ENCODE measurements at places on chromosomes 5 and 9.

- DNase-seq, result no peak
Measured at GRCh38 chr9:116390303-116391228, 237.0 kb downstream of the PAPPA start.

DNA sequence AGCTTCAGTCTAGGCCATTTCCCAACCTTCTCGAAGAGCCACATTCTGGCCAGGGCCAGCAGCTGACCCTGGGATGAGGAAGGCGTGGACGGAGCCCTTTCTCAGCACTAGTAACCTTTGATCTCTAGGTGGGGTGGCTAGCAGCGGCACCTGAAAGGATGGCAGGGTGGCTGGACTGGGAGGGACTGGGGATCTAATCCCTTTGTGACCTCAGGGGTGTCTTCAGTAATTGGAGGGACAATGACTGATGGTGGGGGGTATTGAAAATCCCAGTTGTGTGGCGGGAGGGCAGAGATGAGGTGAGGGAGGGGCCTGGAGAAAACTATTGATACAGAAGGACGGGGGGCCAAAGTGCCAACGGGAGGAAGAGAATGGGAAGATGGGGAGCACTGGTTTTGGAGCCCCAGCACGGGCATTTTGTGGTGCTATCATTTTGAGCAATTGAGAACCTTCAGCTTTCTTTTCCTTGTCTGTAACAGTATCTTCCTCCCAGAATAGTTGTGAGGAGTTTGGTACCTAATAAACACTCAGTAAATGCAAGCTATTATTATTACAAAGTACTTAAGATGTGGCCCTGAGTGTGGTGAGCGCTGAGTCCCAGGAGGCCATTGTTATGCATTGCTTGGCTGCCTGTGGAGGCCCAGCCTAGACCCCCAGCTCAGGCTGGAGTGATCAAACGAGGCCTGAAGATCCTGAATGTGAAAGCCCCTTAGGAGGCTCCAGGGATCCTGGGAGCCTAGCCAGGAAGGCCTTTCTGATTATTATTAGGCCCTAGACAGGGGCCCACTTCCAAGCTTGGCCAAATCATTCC is 37.3 kb upstream of the UBE2D2 start:
- DNase-seq, result peak; percentile 37

DNA sequence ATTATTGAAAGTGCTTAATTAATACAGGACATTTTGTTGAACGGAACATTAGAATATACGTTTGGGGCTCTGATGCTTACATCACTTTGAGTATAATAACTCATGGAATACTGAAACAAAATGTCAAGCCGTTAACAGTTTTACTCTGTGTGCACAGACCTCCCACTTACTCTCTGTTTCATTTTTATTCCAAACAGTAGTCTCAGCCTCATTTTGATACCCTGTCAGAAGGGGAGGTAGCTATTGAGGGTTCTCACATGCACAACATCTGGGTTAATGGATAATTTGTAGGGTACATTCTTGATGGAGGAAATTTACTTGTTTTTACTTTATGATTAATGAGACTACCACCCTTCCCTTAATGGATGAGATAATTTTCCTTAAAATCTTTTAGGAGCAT is 59.0 kb downstream of the SCAMP1 start:
- no peak for DNase-seq

- no peak for DNase-seq
Measured at GRCh38 chr5:135206862-135207261, 172.8 kb upstream of the PITX1 start.

- no peak for DNase-seq
Measured at GRCh38 chr9:102209176-102209575, 470.7 kb upstream of the GRIN3A start.

DNA sequence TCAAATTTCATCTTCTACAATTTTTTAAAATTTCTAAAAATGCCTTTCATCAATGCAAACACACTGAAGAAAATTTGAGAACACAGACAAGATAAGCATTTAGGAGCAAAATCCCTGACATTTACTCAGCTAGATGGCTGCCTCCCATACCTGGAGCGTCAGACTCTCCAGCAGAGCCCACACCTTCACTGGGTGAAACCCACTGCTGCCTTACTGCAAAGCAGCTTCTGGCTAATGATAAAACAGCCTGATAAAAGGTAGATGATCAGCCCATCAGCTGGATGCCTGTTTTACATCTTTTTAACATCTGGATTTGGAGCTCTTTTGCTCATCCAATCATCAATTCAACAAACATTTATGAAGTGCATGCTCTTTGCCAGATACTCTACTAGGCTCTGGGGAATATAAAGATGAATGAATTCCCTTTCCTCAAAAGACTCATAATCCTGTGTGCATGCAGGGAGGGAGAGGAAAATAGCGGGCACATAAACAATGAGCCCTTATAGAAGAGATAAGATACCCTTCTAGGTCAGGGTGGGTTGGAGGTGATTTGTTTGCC is 271.2 kb downstream of the SAXO1 start:
- no peak for DNase-seq

All from skeletal muscle cell (primary cell).